ENCODE measurements at places on chromosomes 2 and 18.

- no peak for DNase-seq
Observed at GRCh38 chr18:24456549-24456948, 3.9 kb upstream of the HRH4 start.

DNA sequence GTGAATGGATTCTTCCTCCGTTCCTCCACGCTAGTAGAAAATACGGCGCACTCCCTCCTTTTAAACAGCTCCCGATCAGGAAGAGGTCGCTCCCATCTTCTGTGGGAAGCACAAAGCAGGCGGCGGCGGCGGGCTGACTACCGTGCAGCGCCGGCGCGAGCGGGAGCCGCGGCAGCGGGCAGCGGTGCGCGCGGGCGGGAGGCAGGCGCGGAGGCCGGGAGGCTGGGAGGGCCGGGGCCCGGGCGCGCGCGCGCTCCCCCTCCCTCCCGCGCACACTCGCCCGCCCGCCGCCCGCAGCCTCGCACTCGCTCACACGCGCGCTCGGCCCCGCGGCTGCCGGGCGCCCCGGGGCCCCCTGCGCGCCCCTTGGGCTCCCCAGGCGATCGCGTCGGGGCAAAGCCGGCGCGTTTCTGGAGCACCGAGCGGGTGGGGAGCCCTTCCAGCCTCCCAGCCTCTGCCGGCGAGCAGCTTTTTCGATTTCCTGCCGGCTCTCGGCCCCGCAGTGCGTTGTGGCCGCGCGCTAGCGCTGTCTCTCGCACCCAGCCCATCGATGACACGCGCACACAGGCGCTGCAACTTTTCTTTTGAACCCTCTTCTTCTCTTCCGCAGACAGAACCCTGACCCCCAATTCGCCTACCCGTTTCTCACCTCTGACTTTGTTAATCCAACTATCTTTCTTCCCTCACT lies at the start of gene SLC8A1:
SLC8A1 (minus strand) TSS at position 173 of the 688 bp plus-strand sequence.
- DNase-seq: no peak

GRCh38 chr18:24022161-24022560 lies 7.6 kb downstream of the TTC39C start:
- DNase-seq: no peak

DNA sequence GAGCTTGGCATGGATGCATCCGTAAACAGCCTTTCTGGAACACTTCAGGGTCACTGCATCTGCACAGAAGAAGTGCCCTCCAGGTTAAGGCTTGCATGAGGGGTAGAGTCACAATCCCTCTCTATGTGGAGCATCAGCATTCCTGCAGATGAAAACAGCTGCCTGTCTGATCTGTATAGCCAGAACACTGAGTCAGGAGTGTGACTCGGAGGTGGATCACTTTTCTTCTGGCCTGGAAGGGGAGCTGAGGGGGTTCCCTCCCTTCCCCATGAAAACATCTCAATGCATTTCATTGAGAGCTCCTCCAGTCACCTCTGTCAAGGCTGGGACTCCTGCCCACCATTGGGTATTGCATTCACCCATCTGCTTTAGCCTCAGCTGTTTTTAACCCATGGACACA lies 72.5 kb upstream of the SERPINE2 start:
- no peak for DNase-seq

- DNase-seq: peak; percentile 8
Observed at GRCh38 chr2:149661844-149662243, 74.3 kb upstream of the MMADHC start.

- no peak for DNase-seq
Observed at GRCh38 chr18:77249569-77250500, at the start of gene GALR1. GALR1 (plus strand) TSS chr18:77249848; CDS start chr18:77250549, 701 bp downstream.

DNA sequence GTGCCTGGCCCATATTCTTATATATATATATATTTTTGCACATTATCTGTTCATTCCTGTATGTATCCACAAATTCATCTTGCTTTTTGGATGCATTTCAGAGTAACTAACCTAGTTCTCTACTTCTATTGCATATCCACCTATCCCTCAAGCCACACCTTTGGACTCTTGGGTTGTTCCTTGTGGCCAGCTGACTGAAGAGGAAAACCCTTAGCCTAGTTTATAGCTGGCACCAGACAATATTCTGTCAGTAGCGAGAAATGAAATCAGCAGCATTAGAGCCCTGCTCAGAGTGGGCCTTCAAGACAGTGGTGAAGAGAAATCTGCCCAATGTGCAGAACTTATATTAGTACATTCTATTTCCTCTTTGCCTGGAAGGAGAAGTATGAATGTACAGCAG lies 19.6 kb upstream of the ALMS1 start:
- no peak for DNase-seq

DNA sequence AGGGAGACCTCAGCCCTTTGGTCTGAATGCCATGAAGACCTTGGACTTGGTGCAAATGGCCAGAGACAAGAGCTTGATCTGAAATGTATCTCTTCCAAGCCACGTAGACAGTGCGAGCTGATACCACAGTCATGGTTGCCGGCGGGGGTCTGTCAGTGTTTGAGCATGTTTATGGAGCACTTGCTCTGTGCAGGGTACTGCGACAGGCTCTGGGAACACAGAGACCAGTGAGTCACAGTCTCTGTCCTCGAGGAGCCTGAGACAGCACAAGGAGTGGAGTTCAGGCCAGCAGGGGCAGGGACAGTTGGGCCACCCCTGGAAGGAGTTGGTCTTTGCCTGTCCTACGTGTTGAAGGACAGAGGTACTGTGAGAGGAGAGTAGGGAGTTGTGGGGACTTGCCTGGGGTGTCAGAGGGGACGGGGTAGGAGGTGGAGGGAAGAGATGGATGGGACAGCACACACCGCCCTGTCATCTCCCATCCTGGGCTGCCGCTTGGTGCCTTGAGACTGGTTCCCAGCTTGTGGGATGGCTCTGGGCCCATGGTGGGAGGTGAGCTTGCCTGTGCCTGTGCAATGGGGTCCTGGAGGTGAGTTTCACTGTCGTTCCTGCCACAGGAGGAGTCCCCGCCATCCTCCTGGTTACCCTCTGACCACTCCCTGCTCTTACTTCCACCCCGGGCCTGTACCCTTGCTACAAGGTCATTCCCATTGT lies 39.5 kb downstream of the ATP6V1C2 start:
- DNase-seq: no peak

- DNase-seq: peak; percentile 10
Observed at GRCh38 chr18:9206421-9206820, 69.8 kb downstream of the ANKRD12 start.

DNA sequence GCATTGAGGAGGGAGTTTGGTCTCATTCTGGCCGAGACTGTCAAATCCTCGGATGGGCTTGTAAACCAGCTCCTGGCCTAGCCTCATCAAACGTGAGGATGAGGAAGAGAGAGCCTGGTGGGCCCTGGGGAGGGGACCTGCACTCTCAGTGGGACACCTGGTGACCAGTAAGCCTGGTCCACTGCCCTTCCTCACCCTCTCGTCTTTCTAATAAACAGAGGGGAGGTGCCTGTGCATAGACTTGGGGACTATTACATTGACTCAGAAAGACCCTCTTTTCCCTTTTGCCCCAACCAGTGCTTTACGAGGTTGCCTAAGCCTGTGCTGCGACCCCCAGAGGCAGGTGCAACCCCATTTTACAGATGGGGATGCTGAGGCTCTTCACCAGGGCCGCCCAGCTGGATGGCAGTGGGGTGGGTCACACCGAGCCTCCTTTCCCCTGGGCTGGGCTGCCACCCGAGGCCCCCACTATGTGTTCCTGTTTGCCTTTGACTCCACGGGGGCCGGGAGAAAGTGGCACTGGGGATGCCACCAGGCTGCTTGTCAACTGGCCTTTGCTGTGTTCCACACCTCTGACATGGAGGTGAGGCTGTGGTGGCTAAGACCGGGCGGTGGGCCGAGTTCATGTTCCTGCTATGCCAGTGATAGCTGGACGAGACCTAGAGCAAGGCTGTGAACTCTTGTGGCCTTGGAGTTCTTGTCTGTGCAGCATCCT lies 85.9 kb downstream of the GLI2 start:
- DNase-seq: no peak

GRCh38 chr18:62631173-62631572 lies 84.2 kb upstream of the PHLPP1 start:
- DNase-seq: no peak

GRCh38 chr18:317618-318017 lies 49.8 kb upstream of the THOC1 start:
- no peak for DNase-seq

DNA sequence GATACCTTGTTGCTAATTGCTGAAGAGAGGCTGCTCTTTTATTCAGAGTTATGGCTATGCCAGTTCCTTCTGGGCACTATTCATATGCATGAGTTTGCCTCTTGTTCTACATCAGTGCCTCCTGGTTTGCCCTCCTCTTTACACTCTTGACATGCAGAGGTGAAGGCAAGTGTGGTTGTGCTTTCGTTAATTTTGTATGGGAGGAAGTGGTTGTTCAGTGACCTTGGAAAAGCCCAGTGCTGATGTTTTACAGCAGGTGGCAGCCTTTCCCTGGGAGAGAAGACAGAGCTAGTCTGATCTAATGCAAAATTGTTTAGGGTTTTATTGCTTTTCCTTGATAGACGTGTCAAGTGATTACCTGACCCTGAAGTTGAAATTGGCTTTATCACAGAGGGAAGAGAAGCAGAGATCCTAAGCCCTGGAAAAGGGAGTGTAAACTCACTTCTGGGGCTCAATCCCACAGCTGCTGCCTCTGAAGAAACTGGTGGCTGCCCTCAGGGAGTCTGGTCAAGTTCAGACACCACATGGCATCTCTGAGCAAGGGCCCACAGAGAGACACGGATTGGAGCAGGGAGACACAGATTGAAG lies 30.5 kb upstream of the VPS54 start:
- DNase-seq: peak; percentile 40
